ENCODE measurements at places on chromosomes 5 and 9.

- DNase-seq = no peak
Measured at GRCh38 chr5:40682154-40683017, 2.7 kb downstream of the PTGER4 start.

- DNase-seq = no peak
Measured at GRCh38 chr9:18739641-18740318, 265.8 kb downstream of the ADAMTSL1 start.

DNA sequence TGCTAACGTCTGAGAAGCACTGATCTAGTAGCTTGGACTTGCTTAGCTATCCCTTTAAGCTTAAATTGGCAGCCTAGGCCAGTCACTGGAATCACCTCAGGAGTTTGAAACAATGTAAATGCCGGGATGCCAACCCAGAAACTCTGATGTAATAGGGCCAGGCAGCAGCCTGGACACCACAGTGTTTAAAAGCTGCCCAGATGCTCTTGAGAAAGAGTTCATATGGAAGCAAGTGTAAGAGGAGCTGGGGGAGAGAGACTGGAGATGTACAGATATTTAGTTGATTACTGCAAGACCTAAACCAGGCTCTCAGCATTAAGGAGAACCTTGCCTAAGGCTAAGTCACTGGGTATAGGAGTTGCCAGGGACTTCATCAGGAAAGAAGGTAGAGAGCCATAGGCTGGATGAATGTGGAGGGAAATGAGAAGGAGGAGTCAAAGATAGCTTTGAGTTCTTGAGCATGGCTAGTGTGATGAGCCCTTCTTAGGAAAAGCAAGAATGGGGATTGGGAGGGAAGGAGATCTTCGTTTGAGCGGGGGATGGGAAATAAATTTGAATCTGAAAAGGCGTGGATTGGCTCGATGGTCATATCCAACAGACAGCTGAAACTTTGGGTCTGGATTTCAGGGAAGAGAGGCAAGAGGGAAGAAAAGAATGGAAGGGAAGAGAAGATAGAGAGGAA lies 392.9 kb upstream of the WWC1 start:
- no peak for DNase-seq

DNA sequence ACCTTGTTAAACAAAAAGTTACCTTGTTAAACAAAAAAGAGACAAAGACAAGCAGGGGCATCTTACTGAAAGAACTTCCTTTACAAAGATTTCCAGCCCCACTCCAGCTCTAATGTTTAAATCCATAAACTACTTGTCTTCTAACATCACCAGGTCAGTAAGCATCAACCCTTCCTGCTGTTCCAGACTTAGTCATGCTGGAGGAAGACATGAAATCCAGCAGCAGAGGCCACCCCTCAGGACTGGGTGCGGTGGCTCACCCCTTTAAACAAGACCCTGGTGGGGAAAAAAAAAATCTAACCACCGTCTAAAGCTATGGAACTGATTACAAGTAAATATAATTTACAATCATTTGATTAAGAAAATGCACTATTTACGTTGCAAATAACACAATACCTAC lies 9.1 kb downstream of the PDCL start:
- DNase-seq = no peak
